ENCODE measurements at places on chromosomes 1 and 21.

- no peak for DNase-seq
Measured at GRCh38 chr21:28230559-28230958, 762.1 kb downstream of the LTN1 start.

GRCh38 chr1:62852253-62852652 is 68.3 kb downstream of the ATG4C start:
- no peak for DNase-seq

DNA sequence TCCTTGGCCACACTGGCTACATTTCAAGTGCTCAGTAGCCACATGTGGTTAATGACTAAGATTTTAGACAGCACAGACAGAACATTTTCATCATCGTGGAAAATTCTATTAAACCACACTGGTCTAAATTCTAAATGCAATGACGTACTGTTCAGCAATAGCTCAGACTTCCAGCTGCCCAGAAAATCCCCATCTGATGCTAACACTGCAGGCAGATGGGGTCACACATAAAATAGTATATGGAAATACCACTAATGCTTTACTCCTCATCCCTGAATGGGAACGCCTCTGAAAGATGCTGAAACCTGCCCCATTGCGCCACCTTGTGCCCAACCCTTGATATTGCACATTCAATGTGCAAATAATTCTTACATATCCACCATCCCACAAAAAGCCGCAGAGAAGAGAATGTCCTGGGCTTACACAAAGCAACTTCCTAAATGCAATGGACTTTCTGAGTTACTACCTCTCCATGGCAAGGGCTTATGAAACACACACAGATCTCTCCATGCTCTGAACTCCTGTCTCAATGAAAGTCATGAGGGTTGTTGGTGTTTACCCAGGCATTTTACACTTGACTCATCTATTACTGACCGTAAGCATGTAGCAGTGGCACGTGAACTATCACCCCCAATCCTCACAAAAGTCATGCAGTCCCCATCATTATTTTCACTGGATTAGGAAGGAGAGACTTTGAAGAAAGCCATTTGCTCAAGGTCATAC is 20.3 kb upstream of the SLC5A9 start:
- DNase-seq, result peak; percentile 72

DNA sequence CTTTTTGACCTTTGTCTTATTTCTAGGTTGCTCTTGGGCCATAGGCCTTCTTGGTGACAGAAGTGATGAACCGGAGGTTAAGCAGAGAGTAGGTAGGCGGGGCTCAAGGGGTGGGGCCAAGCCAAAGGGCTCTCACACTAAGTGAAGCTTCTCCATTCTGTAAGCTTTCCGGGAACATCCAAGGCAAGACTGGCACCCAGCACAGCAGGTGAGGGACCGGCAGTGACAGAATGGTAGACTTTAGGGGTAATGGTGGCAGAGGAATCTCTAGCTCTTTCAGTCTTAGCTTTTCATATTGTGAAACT is at the start of gene TNFAIP8L2:
TSS of gene TNFAIP8L2 (plus strand) at position 135 of the 305 bp plus-strand sequence. CDS start 2,049 bp downstream, outside the sequence.
- no peak for DNase-seq

GRCh38 chr1:89457046-89457445 is 67.6 kb upstream of the LRRC8B start:
- DNase-seq, result no peak

- DNase-seq, result peak; percentile 94
Measured at GRCh38 chr1:28886731-28887418, 27.5 kb upstream of the EPB41 start.

GRCh38 chr1:227731696-227732585 is 3.2 kb downstream of the JMJD4 start:
- DNase-seq, result no peak

DNA sequence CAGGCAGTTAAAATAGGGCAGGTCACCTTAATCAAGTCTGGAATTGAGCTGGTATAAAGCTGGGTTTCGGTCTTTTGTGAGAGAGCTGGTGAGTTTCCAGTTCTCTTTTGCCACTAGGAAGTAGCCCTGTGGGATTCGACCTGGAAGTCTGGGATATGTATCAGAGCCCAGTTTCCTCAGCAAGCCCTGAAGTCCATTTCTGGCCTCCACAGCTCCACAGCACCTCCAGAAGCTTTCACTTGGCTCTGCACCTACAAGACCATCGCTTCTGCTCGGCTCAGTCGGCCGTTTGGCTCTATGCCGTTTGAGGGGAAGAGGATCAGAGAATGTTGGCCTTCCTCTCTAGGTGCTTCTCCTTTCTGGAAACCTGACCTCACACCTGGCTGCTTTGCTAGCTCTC is 148.0 kb downstream of the GALNT2 start:
- DNase-seq, result peak; percentile 67

DNA sequence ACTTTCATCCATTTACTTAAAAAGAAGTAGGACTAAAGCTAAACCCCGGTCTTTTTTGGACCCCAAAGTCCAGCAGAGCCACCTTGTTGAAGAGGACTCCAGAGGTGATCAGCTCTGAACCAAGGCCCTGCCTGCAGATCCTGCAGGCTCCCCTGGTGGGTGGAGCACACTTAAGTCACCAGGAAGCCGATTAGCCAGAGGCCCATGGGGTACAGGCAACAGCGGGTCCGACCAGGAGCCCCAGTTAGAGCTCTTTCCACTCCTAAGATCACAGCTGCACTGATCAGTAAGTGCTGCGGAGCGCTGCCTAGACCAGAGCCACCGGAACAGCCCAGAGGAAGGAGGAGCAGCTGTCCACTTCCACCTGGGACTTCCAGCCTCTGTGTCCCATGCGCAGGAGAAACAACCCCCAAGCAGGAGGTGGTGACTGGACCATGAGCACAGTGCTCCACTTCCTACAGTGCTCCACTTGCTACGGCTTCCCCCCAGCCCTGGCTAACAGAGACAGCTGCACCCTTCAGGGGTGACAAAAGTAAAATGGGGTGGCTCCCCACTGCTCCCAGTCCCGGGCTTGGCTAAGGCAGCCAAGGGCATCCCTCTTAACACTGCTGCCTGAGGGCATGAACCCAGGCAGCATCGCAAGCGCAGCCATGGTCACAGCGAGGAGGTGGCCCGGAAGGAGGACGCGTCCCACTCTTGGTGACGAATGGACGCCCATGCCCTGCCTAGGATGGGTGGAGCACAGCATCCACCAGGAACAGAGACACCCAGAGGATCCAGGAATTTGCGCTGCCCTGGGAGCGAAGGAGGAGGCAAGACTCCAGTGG is 58.0 kb downstream of the NPHP4 start:
- DNase-seq, result no peak

GRCh38 chr21:18518054-18518481 is 114.5 kb upstream of the TMPRSS15 start:
- DNase-seq, result no peak

GRCh38 chr1:40363721-40364120 is 9.8 kb upstream of the SMAP2 start:
- peak; percentile 70 for DNase-seq

- no peak for DNase-seq
Measured at GRCh38 chr1:43272161-43272560, 2.4 kb downstream of the TMEM125 start.

- DNase-seq, result no peak
Measured at GRCh38 chr1:89815611-89816010, 5.2 kb upstream of the LRRC8D start.

- no peak for DNase-seq
Measured at GRCh38 chr1:97572561-97572960, 348.3 kb downstream of the DPYD start.

DNA sequence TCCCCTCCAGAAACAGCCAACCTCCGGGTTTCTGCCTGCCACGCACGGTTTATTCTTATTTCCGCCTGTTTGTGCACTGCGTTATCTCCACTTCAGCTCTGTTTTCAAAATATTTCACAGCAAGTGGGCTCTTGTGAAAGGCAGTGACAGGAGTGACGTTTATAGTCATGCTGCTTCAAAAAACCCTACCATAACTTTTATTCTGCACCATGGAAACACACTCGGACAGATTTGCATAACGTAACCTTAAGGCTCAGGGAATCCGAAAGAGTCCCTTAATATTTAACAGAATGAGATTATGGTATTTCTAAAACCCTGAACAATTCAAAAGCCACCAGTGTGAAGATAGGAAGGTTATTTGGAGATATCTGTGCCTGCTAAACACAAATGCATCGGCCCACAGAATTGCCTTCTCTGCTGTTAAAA is 782 bp upstream of the SDE2 start:
- DNase-seq, result peak; percentile 39

GRCh38 chr1:81974883-81975555 is 174.3 kb downstream of the ADGRL2 start:
- DNase-seq, result no peak

DNA sequence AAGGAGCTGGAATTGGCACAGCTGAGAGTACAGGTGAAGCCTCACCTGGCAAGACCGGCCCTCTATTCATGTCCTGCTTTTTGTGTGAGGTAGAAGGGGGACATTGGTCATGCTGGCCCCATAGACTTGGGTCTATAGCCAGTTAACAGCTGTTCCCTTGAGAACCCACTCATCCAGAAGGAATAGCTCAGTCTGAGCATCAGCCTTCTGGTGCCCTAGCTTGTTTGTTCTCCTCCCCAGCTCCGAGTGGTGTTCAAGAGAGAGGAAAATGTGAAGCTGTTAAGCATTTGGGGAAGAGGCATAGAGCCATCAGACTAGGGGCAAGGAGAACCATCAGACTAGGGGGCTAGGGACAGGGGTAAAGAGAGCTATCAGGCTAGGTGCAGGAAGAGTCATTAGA is 290.9 kb downstream of the SIPA1L2 start:
- no peak for DNase-seq

- no peak for DNase-seq
Measured at GRCh38 chr1:238660849-238661248, 725.5 kb upstream of the CHRM3 start.

DNA sequence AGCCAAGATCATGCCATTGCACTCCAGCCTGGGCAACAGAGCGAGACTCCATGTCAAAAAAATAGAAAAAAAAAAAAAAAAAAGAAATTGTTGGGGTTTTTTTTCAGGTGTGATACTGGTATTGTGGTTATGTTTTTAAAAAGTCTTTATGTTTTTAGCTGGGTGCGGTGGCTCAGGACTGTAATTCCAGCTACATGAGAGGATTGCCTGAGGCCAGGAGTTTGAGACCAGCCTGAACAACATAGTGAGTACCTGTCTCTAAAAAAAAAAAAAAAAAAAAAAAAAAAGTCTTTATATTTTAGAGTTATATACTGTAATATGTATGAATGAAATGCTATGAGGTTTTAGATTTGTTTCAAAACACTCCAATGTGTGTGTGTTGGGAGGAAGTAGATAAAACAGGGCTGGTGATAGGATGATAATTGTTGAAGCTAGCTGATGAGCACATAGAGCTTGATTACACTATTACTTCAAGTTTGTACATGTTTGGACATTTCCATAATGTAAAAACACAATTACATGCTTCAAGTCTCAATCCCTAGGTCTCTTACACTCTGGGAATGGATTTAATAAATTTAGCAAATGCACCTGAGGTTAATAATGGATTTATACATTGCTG is 30.2 kb upstream of the ATP5PO start:
- DNase-seq, result no peak

- DNase-seq, result no peak
Measured at GRCh38 chr21:27168084-27168483, 201.2 kb upstream of the ADAMTS5 start.

GRCh38 chr21:18369115-18369514 is 34.5 kb downstream of the TMPRSS15 start:
- DNase-seq, result peak; percentile 61

GRCh38 chr1:30635391-30635975 is 87.9 kb downstream of the MATN1 start:
- no peak for DNase-seq

DNA sequence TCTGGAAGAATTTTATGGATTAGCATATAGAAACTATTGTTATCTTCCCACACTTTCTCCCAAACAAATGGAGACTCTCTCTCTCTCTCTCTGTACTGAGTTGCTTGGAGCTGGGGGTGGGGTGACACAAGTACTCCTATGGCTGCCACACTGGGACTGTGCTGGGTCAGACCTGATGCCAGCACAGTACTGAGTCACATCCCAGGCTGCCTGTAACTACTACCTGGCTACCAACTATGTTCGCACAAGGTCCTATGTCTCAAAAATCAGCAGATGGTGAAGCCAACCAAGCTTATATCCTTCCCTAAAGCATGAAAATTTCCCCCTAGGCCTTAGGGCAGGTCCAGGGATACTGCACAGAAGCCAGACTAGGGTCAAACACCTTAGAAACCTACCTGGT is 66.6 kb downstream of the FAF1 start:
- DNase-seq, result no peak

DNA sequence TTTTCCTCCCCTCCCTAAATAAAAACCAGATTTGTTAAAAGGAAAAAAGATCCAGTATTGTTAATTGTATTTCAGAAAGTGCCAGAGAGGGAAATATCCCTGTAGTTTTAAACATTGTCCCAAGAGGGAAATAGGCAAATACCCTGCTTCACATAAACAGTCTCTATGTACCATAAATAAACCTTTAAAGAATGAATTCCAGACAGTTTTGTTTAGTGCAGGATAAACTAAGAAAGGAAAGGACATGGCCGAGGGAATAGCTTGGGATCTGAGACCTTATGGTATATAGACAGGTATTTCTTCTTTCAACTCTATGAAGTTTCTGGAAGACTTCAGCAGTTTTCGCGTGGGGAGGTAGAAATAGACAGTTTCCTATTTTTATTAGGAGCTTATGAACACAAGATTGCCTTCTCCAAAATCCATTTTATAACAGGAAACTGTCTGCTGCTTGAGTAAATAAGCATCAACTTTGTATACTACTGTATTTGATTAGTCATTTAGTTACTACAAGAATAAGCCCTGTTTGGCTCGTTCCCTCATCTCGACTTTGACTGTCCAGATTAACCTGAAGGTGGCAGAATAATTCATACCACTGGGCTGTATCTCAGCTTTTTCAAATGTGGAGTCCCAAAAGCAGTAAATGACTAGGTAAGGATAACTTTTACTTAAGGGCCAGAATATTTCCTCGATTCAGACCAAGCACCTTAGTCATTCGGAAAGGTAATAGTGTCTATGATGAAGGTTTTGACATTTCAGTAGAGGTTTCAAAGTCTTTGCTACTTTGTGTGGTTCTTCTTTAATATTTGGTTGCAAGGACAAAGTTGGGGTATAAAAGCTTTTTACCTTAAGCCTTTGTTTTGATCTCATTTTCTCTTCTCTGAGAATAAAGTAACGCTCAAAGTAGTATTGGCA is 177.5 kb downstream of the VPS13D start:
- peak; percentile 22 for DNase-seq

- DNase-seq, result peak; percentile 37
Measured at GRCh38 chr1:28885472-28885877, 28.9 kb upstream of the EPB41 start.

DNA sequence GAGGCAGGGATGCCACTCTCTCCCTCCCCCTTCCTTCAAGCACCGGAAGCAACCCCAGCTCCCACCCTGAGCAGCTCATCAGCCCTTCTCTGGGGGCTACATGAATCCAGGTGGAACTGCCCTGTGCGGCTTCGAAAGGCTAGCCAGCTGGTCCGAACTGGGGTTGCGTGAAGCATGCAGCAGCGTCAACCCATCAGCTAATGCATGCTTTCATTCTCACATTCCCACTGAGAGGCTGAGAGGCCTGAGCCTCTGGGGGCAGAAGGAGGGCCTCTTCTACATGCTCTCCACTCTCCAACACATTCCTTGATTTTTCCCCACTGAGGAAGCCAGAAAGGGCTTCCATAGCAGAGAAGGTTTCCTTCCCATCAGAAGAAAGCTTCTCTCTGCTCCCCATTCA is 5.6 kb downstream of the RXRG start:
- no peak for DNase-seq

- DNase-seq, result no peak
Measured at GRCh38 chr1:33338048-33338439, 17.1 kb upstream of the A3GALT2 start.

Measured in A673 (cell line).